ENCODE measurements at places on chromosomes 13 and 19.
A peak's percentile ranks its signal among the peaks of the same experiment; 100 is the strongest.

DNA sequence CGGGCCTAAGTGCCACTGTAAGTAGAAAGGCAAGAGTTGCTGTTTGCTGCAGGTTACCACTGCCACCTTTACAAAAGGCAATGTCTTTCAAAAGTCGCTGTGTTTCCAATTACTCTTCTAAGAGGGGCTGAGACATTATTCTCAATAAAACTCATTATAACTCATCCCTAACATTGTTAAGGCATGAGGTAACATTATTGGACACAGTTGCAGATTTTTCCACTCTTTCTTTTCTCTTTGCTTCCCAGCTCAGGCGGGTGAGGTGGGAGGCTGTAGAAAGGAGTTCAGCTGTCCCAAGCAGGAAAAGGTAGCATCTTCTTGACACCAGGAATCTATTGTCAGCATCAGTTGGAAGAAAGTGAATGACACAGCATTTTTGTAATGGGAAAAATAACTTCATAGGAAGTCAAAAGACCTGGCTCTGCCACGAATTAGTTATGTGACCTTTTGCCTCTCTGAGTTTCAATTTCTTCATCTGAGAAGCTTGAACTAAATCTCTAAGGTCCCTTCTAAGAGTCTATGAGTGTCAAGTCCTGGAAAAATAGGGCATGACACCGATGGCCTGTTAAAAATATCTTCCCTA is 2.1 kb upstream of the UBL3 start:
- DNase-seq: no peak

DNA sequence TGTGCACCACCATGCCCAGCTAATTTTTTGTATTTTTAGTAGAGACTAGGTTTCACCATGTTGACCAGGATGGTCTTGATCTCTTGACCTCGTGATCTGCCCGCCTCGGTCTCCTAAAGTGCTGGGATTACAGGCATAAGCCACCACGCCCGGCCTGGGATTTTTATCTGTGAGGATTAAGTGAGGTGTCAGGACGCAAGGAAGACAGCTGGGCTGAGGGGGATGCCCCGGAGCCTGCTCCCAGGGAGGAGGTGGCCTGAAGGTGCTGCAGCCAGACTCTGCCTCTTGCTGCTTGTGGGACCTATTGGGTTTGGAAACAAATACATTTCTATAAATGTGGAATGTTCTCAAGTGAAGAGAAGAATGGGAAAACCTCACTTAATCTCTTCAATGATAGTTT is 131.6 kb downstream of the OLFM4 start:
- DNase-seq: no peak

DNA sequence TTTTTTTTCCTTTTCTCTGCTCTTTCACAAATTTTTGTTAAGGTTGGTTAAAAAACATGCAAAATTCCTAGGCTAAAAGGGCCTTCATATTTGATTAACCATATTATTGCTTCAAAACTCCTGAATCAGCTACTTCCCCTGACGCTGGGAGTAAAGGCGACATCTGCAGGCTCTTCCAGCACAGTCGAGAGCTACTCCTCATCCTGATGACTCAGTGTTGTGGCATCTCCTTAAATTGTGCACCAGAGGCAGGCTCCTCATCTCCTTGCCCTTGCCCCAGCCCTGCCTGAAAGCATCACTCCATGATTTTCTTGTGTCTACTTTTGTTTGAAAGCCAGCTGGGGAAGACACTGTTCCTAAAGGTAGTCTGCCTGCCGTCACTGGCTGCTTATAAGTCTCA is 24.5 kb upstream of the SOX1 start:
- DNase-seq: no peak

- DNase-seq: no peak
Measured at GRCh38 chr19:38795549-38795948, 6.5 kb downstream of the LGALS7B start.

- DNase-seq: no peak
Measured at GRCh38 chr19:10339380-10339960, at the start of gene ICAM3. TSS of gene ICAM3 (minus strand) at chr19:10339624. CDS start at chr19:10339614, 10 bp downstream.

DNA sequence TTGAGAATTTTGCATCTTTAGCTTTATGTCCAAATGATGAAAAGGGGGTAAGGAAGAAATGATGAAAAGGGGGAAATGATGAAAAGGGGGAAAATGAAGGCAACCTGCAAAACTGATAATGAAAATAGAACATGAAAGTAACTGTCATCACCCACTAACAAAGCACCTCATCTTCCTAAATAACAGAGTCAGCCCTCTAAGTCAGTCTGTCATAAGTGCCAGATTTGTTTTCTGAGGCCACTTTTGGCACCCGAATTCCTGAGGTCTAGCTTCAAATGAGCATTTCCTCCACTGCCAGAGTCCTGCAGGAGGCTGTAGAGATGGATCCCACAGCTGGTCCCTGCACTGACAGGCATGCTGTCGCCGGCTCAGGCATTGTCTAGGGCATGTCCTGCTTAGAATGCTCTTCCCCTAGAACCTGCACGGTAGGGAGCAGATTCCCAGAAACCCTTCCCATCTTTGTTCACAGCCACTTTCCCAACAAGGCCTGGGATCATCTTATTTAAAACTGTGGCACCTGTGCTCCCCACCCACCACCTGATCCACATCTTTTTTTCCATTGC is 25.3 kb downstream of the RAP2A start:
- DNase-seq: no peak

GRCh38 chr19:14408491-14409145 is 10.5 kb downstream of the DDX39A start:
- no peak for DNase-seq

GRCh38 chr13:50612717-50613116 is 230.8 kb downstream of the DLEU7 start:
- DNase-seq: no peak

- DNase-seq: no peak
Measured at GRCh38 chr19:33486407-33486806, 35.2 kb downstream of the PEPD start.

DNA sequence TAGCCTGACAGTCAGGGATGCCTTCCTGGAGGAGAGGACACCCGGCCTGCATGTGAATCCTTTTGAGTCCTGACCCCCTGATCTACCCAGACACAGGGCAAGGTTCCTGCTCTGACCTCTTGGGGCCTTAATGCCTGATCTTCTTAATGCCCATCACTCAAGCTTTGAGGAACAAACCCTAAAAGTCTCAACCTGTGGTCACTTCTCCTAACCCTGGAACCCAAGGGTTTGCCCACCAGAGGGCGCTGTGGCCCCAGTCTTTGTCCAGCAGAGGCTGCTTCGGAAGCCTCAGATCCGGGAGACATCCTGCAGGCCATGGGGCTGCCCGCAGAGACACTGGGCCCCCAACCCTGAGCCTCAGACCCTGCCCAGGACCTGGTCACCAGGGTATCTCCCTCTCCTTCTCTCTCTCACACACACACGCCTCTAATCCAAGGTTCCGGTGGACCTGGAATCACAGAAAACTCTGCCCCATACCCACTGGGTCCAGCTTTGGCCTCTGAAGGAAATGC is 9.8 kb upstream of the DPF1 start:
- DNase-seq: peak; percentile 79

GRCh38 chr13:109707044-109707741 is 79.2 kb downstream of the IRS2 start:
- DNase-seq: no peak

- no peak for DNase-seq
Measured at GRCh38 chr13:56900549-56901279, 240.0 kb upstream of the PRR20A start.

- no peak for DNase-seq
Measured at GRCh38 chr19:50791594-50792271, 1.5 kb downstream of the ACP4 start.

DNA sequence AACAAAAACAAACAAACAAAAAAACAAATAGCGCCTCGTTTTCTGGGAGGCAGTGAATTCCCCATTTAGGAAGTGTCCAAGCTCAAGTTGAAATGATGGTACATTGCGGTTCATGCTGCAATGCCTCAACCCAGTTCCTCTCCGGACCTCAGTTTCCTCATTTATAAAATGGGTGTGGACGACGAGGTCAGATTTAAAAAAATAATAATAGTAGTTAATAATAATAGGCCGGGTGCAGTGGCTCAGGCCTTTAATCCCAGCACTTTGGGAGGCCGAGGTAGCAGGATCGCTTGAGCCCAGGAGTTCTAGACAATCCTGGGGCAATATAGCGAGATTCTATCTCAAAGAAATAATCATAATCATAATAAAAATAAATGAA is 15.5 kb upstream of the ERCC1 start:
- no peak for DNase-seq

- DNase-seq: peak; percentile 45
Measured at GRCh38 chr19:52453324-52454094, at the start of gene ZNF578. TSS of gene ZNF578 (plus strand) at chr19:52453553. CDS start at chr19:52501846, 48,293 bp downstream.

GRCh38 chr19:14686411-14686810 is 3.4 kb upstream of the ZNF333 start:
- DNase-seq: no peak

GRCh38 chr13:96621634-96622183 is 372.6 kb downstream of the OXGR1 start:
- no peak for DNase-seq

- DNase-seq: no peak
Measured at GRCh38 chr19:19372656-19373416, 32.6 kb upstream of the GATAD2A start.

DNA sequence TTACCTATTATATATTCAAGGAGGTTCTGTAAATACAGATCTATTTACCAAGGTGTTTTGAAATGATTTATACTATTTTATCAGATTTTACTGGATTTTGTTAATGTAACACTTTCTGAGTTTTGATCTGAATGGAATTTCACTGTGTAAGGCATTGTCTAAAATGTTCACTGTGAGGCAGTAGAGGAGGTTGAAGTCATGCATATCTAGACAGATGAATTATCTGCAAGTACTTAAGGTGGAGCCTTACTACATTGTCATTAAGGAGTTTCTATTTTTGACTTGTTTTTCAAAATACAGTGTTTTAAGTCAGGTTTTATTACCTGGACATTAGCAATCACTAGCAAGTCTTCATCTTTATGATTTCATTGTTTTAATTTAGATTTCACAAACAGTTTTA is 62.1 kb downstream of the TM9SF2 start:
- DNase-seq: no peak

DNA sequence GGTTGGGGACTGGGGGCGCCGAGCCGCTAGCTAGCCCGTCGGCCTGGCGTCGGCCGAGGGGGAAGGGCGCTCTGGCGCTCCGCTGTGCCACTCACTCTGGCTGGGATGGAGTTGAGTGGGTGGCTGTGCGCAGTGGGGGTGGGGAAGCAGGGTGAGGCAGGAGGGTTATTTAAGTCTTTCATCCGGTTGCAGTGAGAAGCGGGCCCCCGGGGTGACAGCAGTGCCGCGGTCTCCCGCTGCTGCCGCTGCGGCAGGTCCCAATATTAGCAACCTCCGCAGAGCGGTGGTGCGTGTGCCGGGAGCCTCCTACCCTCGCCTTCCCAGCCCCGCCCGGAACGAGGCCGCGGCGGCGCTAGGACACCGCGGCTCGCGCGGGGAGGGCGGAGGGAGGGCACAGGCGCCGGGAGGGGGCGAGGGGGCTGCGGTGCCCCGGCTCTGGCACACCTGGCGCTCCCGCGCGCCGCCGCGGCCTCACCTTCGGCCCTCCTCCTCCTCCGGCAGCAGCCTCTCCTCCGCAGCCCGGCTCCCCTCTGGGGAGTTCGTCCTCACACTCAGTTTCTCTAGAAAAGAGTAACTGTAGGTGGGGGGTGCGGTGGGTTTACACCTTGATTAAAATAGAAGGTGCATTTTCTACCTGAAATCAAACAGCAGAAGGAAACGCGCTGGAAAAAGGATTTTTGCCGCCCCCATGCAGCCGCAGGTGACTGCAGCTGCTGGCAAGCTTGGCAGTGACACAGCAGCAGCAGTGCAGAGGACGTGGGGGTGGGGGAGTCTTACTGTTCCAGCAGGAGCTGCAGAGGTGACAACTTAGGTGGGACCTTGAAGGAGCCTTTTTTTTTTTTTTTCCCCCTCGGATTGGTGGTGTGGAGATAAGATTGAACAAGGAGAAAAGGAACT is 4.5 kb downstream of the FGF9 start:
- DNase-seq: no peak

- DNase-seq: no peak
Measured at GRCh38 chr13:99031832-99032231, 54.0 kb upstream of the DOCK9 start.
